Astrocyte of the spinal cord (primary cell): ENCODE measurements at places on chromosomes 2 and 18.
A peak's percentile ranks its signal among the peaks of the same experiment; 100 is the strongest.

DNA sequence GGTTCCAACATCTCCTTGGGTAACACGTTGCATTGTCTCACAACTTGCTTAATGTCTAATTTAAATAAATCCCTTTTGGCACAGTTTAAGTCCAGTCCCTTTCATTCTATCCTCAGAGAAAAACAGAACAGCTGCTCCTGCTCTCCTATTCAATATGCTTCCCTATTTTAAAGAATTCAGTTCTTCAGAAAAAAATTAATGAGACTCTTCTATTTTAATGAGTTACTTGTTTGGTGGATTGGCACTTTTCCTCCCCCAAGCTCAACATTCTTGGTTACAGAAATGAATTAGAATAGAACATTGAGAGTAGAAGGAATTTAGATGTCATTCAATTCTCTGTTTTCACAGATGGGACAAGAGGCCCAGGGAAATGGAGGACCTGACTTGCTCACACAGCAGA is 116.9 kb upstream of the ATP8B1 start:
- DNase-seq = no peak

DNA sequence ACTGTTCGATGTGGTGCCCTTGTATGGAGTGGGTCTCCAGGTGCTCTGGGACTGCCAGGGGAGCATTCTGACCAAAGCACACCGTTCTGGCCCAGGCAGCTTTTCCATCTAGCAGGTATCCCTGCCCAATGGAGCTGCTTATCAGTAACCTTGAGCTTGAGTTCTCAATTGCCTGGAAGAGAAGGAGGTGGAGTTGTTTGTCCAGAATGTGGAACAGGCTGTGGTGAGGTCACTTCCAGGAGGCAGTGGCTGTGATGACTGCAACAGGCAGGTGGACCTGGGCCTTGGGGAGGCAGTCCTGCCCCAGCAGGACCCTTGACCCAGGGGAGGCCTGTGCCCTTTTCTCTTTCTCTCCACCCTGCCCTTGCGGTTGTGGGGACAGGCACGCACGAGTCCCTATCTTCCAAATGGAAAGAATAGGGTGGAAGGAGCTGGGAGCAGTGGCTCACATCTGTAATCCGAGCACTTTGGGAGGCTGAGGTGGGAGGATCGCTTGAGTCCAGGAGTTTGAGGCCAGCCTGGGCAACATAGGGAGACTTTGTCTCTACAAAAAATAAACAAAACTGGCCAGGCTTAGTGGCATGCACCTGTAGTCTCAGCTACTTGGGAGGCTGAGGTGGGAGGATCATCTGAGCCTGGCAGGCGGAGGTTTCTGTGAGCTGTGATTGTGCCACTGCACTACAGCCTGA is 66.2 kb upstream of the MCFD2 start:
- no peak for DNase-seq

GRCh38 chr2:225495706-225496105 is 96.2 kb downstream of the NYAP2 start:
- DNase-seq = no peak

GRCh38 chr2:84495539-84496146 is 20.7 kb upstream of the DNAH6 start:
- DNase-seq = peak; percentile 81

DNA sequence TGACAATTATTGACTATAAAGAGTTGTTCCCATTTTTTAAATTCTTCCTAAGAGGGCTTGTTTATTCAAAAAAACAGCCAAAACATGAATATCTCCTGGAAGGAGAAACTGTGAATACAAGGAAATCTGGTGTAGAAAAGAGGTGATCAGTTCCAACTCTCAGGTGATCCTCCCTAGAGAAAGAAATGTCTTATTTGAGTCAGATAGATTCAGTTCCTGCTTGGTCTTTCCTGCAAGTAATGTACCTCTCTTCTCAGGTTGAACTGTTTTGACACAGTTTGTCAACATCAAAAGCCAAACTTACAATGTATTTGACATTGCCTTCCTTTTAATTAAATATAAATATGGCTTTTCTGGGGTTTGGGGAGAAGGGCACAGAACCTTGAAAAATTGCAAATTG is 567.4 kb downstream of the ARHGAP15 start:
- no peak for DNase-seq

DNA sequence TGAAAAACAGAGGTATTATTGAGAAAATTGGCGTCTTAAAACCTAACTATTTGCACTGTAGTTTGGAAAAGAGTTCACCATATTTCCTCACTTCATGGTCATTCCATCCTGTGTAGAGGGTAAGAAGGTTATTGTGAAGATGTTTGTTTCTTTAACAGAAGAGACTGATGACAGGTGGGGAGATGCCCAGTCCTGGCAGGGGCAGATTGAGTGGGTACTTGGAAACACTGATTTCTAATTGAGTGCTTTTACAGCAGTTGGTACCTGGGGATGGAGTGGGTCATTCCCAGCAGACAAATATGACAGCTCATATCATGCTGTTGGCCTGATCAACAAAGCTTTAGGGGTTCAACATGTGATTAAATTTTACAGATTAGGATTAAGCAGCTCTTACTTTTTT is 67.5 kb downstream of the MYOM1 start:
- no peak for DNase-seq

DNA sequence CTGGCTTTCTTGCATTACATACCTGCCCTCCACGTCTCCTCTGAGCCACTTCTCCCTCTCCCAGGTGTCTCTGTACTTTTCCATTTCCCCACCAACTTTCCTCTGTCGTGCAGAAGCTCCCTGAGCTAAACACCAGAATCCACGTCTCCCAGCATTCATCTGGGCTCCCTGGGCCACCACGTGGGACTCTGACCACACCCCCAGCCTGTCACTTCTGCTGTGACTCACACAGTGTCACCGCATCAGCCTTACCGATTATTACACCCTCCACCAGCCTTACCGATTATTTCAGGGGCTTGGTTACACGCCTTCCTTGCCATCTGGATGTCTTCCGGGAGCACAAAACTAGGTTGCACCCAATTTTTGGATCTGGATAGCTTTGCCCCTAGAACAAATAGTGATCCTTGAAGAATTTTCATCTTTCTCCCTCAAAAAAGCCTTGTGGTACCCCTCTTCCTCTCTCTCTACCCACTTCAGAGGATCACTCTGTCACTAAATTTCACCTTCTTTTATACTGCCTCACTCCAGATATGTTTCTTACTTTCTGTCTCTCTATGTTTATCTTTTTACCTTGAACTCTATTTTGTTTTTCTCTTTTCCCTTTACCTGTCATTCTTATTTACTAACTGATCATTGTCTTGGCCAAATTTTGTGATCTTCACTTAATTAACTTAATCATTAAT is 136.9 kb upstream of the CAB39 start:
- no peak for DNase-seq

GRCh38 chr2:161710131-161710915 is 86.1 kb downstream of the SLC4A10 start:
- DNase-seq = peak; percentile 45

GRCh38 chr18:61368001-61368400 is 34.8 kb downstream of the CDH20 start:
- DNase-seq = no peak

DNA sequence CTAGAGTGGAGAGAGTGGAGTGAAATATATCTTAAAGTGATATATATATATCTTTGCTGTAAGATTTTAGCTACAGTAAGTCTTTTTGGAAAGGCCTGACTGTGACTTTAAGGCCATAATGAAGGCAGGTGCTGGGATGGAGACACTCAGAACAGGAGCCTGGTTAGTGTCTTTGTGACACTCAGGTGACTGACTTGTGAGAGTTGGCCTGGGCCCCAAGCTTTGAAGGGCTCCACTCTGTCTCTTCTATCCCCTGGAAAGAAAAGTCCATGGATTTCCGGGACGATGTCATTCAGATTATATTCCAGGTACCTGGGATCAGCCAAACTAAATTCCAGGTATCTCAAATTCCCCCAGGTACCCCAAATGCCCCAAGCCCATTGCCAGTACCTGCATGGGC is 276.6 kb downstream of the PDE11A start:
- no peak for DNase-seq

GRCh38 chr18:51857989-51858388 is 482.0 kb upstream of the DCC start:
- DNase-seq = no peak

GRCh38 chr18:54612237-54612636 is 21.2 kb downstream of the DYNAP start:
- peak; percentile 43 for DNase-seq

DNA sequence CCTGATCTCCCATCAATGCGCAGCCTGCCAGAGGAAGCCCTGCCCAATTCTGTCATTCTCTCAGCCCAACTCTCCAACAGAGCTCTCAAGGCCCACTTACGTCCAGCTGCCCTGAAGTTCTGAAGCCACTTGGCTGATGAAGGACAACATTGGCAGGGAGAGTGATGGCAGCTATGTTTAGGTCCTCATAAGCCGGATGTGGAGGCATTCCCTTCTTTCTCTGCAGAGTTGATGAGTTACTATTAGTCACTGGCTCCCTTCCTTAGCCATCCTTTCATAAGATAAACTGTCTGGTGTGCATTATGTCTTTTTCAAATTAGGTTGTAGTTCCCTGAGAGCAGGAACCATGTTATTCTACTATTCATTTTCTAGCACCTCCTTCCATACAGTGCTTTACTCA is 22.5 kb upstream of the TACR1 start:
- DNase-seq = peak; percentile 54

GRCh38 chr2:63399156-63399555 is 189.1 kb downstream of the WDPCP start:
- no peak for DNase-seq

DNA sequence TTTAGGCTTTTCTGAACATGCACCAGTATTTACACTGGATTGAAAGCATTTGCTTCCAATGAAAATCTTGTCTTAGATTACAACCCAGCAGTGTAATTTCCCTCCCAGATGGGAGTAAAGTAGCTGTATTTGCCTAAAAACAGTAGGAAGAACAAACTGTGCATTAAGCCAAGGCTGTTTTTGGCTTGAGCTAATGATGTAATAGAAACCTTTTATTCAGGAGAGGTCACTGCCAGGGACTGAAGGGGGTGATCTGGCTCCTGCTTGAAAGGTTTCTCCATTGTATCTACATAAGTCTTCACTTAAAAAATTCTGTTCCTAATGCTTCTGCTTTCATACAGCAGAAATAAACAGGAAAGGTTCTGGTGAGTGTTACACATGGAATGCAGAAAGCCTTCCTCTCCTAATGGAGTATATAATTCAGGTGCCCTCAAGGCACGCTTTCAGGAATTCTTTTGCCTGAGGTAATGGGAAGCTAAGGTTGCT is 74.4 kb downstream of the MEIS1 start:
- DNase-seq = peak; percentile 50

GRCh38 chr2:15971351-15971750 is 31.0 kb downstream of the MYCN start:
- no peak for DNase-seq

DNA sequence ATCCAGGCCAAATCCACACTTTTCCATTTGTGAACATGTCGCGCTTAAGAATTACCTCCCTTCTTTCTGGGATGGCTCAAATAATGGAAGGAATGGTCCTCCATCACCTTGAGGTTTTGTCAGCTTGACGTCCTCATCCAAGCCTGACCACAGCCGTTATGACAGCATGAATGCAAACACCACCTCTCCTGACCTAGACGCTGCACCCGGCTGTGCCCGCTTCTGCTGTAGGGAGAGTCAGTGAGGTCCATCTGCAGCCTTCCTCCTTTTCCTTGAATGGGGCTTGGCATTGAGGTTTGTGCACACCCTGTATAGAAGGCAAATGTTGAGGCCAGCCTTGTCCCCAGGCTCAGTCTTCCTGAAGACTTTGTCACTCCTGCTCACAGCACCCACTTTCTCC is 85.5 kb downstream of the TGOLN2 start:
- DNase-seq = no peak

GRCh38 chr2:54569745-54570301 is 113.7 kb downstream of the SPTBN1 start:
- DNase-seq = no peak

GRCh38 chr2:12164689-12165088 is 418.3 kb downstream of the LPIN1 start:
- no peak for DNase-seq

GRCh38 chr2:209913786-209914345 is 88.6 kb upstream of the RPE start:
- DNase-seq = no peak

- DNase-seq = no peak
These were observed 31.0 kb downstream of the STEAP3 start for GRCh38 chr2:119254601-119255080.

DNA sequence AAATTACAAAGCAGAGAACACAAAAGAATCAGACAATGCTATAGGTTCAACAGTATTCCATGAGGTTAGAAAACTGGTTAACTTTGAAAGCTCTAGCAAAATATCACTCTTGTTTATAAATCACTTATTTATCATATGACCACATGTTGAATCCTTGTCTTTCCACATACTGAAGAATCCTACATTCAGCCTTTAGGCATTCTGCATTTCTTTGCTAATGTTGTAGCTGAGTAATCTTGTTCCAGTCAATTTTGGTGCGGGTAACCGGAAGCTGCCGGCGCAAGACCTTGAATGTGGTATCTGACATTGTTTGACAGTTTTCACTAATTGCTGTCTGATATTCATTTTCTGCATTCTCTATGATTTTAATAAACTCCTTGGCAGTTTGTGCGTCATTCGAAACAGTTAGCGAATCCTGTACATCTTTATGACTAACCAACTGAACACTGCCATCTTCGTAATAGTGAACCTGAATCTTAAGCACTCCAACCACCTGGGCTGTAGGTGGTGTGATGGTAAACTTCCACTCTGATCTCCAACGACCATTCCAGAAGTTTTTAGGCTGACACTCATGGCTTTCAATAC is 154.1 kb downstream of the BAZ2B start:
- no peak for DNase-seq

- no peak for DNase-seq
These were observed 241.6 kb upstream of the NT5C1B start for GRCh38 chr2:18830962-18831361.

DNA sequence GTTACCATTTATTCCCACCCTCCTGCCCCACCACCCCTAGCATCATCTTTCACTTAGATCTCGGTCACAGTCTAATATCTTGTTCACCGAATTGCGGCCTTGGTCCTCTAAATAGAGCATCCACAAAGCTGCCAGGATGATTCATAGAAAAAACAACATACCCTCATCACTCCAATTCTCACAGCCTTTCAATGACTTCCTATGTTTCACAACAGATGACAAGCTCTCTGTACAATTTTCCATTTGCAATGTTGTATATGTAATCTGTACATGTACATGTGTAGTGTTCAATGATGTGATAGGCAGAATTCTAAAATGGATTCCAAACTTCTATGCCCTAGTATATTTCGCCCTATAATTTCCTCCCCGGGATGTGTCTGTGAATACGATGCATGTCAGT is 675.6 kb upstream of the CELF4 start:
- peak; percentile 50 for DNase-seq

- no peak for DNase-seq
These were observed 49.3 kb downstream of the MMADHC start for GRCh38 chr2:149538138-149538833.

DNA sequence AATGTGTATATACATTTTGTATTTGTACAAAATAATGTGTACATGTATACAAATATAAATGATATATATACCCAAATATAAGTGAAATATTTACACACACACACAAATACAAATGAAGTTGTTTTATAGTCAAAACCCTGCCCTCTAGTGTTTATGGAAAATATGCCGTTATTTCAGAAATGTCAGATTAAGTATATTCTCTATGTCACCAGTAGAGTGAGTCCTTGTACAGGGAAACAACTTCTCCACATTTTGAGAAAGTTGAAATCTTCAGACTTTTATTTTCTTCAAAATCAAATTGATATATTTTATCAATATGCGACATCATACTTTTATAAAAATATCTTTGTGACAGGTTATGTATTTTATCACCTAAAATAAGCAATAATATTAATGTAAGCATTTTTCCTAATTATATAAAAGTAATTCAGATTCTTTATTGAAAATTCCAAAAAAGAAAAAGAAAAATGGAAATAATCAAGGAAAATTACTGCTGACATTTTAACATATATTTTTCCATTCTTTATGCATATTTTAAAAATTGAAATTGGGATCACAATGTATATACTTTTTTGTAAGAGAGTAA is 22.4 kb downstream of the ARL6IP6 start:
- peak; percentile 78 for DNase-seq
